ENCODE measurements at places on chromosomes 2 and 18.

DNA sequence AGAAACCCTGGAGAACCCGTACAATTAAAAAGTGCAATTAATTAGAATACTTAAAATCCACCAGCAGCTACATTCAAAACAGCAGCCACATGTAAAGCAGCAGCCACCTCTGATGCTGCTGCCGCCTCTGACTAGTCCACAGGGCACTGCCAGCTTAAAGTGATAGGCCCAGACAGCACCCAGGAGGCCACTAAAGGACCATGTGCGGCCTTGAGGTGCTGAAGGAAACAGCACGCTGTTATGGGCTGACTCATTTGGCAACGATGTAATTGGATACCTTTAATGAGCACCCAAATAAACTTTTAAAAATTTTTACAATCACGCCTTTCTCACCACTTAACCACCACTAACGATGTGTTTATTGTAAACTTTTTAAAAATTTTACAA, 209.3 kb upstream of the NCKAP5 start:
- no peak for DNase-seq

DNA sequence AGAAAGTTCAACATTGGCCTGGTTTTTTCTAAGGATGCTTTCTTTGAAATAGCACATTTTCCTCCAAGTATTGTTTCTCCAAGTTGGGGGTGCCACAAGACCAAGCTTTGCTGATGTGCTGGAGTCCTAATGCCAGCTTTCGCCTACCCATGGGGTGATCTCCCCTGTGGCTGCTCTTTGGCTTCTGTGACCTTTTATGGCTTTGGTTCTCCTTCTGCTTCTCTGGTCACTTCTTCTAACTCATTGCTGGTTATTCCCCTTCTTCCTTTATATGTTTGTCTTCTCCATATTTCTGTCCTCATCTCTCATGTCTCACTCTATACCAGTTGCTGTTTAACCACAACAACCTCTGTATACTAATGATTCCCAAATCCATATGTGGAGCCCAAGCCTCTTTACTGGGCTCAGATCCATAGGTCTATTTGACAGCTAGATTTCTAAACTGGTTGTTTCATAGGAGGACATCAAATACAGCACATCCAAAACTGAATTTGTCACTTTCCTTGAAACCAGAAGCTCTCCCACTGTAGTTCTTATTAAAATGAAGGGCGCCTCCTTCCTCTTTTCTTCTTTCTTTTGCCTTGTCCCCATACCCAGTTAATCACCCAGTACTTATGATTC, 23.1 kb downstream of the APOB start:
- no peak for DNase-seq

DNA sequence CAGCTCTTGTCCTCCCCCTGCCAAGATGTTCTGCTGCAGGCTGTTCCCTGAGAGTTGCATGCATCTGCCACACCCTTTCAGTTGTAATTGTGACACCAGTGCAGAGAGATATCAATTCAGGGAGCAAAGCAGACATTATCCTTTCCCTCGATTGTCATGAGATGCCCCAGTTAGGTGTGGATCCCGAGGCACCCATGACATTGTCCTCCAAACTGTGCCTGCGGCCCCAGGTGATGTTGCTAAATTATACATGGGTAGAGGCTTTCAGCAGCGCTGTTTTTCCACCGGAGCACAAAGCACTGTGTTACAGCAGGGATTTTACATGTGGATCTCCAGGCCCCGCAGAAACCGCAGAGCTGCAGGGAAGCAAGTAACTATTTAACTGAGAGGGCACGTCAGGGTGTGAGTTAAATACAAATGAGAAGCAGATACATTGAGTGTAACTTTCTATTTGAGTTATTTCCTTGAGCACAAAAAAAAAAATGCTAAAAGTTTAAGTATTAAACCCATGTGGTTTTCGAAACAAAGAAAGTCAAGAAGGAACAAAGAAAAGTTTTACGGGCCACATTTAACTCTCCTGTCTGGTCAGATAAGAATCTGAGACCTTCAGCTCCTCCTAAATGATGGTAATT, 90.3 kb upstream of the BCL2L11 start:
- no peak for DNase-seq

- DNase-seq: no peak
Observed at GRCh38 chr2:33530690-33531548, 54.5 kb downstream of the RASGRP3 start.

DNA sequence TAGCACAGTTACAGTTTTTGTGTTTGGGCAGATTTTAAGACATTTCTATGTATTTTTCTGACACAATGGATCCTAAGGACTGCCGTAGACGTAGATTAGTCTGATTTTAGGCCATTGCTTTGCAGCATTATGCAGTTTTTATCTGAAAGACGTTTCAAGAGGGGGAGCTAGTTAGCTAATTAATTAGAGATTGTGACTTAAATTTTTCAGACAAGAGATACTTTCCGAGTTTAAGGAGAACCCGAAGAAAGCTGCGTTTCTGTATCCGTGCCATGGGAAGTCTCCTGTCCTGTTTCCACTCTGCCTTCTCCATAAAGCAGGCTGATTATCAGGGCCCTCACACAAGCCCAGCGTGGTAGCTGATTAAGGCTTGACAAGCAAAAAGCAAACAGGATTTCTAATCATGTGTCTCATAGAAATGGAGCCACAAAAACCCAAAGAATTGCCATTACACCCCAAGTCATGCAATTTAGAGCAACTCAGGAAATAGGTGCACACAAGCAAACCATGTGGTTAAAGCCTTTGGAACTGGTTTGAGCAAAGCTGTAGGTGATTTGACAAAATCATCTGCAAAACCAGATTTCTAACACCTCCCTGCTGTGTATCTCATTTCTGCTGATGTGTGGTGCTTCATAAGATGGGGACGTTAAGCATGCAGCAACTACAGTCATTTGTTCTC, 808.1 kb downstream of the RNF144A start:
- no peak for DNase-seq

DNA sequence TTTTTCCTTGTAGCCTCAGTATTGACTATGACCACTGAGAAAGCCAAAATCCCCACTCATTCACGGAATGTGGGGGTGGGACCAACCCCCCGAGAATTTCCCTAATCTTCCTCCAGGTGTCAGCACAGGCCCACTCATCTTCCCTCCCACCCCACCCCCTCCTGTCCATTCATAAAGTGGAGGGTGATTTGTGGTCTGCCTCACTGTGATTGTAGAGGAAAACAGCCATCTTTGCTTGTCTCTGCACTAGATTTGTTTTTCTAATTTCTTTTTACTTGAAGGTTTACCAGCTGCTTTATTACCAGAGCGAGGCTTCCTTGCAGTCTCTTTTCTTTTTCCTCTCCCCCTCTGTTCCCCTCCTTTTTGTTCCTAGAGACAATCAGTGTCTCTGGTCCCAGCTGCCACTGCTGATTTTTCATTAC, 171.8 kb downstream of the ICOS start:
- no peak for DNase-seq

DNA sequence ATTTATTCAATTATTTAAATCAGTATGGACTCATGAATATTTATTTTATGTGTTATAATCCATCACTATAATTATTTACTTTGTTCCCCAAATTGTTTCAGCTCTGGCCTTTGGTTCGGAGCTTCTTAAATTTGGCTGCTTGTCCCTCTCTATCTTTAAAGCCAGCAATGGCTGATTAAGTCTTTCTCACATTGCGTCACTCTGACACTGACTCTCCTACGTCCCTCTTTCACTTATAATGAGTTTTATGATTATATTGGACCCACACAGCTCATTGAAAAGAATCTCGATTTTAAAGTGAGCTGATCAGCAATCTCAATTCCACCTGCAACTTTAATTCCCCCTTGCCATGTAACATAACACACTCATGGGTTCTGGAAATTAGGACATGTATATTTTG, 185.2 kb upstream of the SLC39A10 start:
- DNase-seq: no peak

DNA sequence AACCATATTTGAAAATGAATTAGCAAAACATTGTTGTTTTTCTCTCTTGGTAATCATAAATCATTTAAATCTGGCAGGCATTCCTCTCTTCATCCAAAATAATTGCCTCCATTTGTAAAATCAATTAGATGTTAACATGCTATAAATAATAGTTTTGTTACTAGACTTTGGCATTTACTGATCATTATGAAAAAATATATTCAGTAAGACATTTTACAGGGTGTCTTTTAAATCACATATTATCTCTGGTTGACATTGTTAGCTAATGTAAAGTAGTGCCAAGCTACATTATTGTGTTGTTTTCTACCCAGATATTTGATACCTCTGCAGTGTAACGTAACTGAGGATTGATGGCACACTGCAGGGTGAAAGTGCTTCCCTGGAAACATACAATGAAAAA, 31.8 kb upstream of the DLX1 start:
- no peak for DNase-seq

DNA sequence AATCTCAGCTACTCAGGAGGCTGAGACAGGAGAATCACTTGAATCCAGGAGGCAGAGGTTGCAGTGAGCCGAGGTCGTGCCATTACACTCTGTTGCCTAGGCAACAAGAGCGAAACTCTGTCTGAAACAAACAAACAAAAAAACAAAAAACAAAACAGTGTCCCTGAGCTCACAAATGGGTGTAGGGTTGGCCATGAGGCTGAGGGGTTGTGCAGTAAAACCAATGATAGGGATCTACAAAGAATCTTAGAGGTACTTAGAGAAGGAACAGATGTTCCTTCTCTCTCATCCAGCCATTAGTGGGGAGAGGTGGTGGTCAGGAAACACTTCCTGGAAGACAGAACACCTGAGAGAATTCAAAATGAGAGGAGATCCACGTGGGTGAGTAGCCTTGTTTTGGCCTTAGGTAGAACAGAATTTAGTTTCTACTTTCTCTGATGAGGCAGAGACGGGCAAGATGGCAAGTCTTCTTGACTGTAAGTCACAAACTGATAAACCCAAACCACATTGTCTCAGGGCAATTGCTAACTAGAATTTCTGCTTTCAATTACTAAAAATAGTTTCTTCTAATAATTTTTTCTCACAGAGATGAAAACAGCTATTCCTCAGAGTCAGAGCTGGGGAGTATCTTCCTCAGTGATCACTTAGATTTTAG, 61.5 kb upstream of the PPM1B start:
- no peak for DNase-seq

DNA sequence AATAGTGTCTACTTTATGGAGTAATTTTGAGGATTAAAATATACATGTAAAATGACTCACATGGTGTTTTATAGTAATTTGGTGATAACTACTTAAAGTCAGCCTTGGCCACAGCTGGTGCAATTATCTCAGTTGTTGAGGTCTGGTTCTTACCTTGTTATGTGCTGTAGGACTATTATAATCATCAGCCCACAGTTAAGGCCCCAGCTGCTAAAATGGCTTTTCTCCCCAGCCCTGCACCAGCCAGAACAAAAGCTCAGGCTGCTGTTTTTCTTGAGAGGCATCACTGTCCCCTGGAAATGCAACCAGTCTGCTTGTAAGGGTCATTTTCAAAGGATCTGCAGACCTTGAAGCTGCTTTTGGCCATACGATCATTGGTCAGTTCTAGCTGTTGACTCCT, 283.3 kb upstream of the THUMPD2 start:
- DNase-seq: no peak

DNA sequence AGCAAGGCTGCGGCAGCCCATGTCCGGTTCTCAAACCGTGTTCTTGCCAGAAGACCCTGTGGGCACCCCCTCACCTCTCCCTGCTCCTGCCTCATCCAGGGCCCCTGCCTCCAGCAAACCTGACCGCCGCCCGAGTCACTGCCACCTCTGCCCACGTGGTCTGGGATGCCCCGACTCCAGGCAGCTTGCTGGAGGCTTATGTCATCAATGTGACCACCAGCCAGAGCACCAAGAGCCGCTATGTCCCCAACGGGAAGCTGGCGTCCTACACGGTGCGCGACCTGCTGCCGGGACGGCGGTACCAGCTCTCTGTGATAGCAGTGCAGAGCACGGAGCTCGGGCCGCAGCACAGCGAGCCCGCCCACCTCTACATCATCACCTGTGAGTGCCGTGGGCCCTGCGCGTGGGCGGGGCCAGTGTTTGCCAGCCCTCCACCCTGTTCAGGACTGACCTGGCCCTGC, 32.2 kb downstream of the MTERF4 start:
- DNase-seq: no peak

DNA sequence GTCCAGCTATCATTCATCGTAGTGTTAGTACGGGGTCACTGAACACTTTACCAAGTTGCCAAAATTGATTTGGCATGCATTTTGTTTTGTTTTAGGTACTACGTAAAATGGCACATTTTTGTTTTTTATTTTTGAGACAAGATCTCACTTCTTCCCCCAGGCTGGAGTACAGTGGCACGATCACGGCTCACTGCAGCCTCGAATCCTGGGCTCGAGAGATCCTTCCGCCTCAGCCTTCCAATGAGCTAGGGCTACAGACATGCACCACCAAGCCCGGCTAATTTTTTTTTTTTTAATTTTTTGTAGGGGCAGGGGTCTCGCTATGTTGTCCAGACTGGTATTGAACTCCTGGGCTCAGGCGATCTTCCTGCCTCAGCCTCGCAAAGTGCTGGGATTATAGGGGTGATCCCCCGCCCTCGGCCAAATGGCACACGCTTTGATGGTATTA, 786 bp downstream of the TAF1B start:
- DNase-seq: no peak

DNA sequence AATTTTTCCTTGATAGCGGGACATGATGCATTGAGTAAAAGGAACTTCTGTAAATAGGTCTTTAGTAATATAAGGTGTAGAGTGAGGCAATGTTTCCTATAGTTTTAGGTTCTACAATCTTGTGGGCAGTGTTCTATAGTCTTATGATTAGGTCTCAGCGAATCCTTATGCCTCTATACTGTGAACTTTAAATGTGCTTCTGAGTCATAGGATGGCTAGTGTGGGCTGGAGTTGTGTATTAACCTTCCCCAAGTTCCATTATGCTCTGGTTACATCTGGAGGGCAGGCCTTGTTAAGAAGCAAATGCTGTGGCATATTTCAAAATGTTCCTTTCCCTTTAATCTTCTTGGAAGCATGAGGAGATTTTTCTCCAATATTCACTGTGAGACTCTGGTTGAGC, 73.5 kb downstream of the ROCK2 start:
- no peak for DNase-seq

DNA sequence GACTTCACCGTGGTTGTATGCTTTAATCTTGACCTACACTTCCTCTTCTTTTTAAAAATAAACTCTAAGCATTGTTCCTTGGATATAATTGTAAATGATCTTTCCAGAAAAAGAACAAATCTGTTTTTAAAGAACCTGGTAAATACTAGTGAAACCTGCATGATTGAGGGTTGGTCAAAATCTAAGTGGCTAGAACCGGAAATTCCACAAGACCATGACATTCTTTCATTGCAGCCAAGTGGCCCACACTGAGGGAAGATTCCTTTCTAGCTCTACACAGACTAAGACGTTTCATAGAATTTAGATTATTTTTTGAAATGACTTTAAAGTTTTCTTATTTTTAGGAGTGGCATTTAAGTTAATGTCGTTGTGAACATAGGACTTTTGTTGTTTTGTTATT, 356.7 kb downstream of the NYAP2 start:
- no peak for DNase-seq

DNA sequence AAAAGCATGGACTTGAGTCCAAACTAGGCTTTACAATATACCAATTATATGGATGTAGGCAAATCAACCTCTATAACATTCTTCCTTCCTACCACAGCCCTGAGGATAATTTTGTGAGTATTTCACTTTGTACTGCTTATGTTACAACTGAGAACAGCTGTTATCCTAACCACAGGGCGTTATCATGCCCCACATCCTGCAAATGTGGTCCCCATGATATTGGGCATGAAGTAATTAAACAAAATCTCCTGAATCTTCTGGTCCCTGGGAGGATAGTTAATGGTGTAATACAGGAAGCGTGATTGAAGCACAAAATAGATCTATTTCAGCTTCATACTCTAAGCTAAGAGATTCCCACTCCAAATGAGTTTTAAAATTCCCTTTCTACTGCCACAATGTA, 223.6 kb downstream of the CDH20 start:
- no peak for DNase-seq

- no peak for DNase-seq
Observed at GRCh38 chr2:155815851-155816250, 516.7 kb downstream of the NR4A2 start.
